ENCODE measurements at places on chromosomes 16 and 17.

DNA sequence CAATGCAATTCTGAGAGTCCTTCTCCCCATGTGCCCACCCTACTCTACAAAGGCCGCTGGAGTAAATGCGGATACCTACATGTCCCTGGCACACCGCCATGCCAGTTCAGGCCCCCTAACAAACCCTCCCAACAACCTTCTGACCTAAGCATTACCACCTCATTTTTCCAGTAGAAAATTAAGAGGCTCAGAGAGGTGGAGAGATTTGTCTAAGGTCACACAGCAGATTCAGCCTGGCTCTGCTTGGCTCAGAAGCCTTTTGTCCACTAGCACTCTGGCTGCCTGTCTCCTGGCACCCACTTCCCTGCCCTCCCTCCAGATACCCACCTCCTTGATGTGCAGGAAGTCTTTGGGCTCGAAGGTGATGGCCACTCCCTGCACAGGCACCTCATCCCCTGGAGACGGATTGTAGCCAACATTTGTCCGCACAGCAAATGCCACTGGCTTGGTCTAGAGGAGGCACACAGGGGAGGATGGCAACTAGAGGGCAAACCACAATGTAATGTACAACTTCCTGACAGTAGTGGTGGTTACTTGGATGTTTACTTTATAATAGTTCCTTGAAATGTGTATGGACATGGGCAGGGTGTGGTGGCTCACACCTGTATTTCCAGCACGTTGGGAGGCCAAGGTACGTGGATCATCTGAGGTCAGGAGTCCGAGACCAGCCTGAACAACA lies 10.2 kb downstream of the CACNB1 start:
- DNase-seq = no peak

GRCh38 chr16:78884204-78884603 lies 716.3 kb downstream of the MAF start:
- no peak for DNase-seq

- no peak for DNase-seq
Measured at GRCh38 chr17:67582673-67583081, 135.1 kb upstream of the NOL11 start.

DNA sequence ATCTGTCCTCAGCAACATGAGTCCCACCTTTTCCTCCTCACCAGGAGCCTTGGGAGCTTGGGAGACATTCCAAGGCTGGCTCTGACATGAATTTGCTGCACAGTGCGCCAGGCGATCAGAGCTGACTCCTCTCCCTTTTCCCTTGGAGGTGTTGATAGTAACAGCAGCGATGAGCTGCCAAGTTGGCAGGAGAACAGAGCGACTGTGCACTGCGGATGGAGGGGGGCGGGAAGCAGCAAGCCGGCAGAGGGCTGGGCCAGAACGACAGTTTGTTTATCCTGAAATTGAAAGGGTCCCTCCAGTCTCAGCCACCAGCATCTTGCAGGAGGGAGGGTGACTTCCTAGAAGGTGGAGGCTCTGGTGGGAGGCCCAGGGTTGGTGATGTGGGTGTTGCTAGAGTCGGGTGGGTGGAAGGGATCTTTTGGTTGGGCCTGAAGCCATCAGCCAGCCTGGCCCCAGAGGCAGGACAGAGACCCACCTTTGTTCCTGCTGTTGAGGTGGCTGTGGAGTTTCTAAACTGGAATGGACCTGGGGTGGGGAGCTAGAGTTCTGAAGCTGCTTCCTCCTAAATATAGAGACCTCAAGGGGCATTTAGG lies 22.5 kb upstream of the DYNLL2 start:
- peak; percentile 21 for DNase-seq

- DNase-seq = no peak
Measured at GRCh38 chr17:47850692-47851573, at the start of gene SP6. TSS of gene SP6 (minus strand) at chr17:47851163. CDS start at chr17:47848429, 2,734 bp downstream.

- no peak for DNase-seq
Measured at GRCh38 chr16:85998171-85998867, 99.4 kb downstream of the IRF8 start.

- DNase-seq = no peak
Measured at GRCh38 chr16:59021751-59022150, 287.6 kb upstream of the GOT2 start.

All from hindlimb muscle (tissue), 1 donor.